ENCODE measurements at places on chromosomes 6 and 20. TPM values are rescaled to one million over a fixed set of nuclear protein-coding genes. Genes with fewer than 3 reads are reported as not detected.

DNA sequence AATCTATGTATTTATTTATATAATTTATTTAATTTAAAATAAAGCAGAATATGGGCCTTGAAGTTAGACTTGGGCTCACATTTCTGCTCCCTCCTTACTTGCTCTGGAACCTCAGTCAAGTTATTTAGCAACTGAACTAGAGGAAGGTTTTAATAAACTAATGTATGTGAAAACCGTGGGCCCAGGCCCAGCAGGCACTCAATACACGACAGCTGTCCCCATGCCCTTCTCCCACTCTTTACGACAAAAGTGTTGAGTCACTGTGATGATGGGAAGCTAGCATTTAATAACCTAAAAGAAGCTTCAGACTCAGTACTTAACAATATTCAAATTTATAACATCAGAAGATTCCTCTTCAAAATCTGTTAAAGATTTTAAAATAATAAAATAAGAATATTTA lies 46.7 kb downstream of the SERAC1 start:
- DNase-seq, result no peak

The LSM14B gene
- polyA plus RNA-seq, result 60.0 TPM

DNA sequence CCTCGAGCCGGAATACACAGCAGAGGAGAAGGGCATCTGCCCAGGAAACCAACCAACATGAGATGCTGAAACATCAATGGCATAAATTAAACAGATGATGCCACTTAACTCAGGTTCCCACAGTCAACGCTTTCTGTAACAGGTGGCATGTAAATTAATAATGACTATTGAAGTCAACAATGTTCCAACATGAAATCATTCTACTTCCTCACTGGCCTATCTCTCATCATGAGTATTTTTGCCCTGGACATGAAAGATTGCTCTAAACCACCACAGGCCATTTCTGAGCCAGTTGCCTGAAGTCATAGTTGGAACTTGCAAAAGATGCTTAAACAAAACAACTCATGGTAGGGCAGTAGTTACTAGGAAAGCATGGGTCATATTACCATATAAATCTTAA lies 397.9 kb upstream of the JARID2 start:
- no peak for DNase-seq

DNA sequence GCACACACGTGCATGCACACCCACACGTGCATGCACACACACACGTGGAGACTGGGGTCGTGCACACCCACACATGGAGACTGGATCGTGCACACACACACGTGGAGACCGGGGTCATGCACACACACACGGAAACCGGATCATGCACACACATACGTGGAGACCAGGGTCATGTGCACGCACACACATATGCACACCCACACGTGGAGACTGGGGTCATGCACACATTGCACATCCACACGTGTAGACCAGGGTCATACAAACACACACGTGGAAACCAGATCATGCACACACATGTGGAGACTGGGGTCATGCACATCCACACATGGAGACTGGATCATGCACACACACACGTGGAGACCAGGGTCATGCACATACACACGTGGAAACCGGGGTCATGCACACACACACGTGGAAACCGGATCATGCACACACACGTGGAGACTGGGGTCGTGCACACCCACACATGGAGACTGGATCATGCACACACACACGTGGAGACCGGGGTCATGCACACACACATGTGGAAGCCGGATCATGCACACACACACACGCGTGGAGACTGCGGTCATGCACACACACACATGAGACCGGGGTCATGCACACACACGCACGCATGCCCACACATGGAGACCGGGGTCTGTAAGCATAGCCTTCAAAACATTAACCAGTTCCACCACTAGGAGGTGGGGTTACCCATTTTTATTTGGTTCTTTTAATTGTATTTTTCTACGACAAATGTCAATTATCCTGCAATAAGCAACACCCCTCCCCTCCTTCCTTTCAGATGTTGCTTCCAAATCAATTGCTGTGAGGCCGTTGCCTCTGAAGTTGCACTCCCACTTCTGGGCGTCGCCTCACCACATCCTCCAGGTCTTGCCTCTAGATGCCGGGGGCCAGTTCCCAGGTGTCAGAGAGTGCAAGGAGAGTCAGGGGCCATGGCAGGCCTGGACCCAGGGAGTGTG lies 95.8 kb downstream of the TMEM242 start:
- peak; percentile 25 for DNase-seq

GRCh38 chr6:140809694-140810101 lies 1323.0 kb upstream of the GJE1 start:
- DNase-seq, result no peak

The LKAAEAR1 gene
- not detected for polyA plus RNA-seq

DNA sequence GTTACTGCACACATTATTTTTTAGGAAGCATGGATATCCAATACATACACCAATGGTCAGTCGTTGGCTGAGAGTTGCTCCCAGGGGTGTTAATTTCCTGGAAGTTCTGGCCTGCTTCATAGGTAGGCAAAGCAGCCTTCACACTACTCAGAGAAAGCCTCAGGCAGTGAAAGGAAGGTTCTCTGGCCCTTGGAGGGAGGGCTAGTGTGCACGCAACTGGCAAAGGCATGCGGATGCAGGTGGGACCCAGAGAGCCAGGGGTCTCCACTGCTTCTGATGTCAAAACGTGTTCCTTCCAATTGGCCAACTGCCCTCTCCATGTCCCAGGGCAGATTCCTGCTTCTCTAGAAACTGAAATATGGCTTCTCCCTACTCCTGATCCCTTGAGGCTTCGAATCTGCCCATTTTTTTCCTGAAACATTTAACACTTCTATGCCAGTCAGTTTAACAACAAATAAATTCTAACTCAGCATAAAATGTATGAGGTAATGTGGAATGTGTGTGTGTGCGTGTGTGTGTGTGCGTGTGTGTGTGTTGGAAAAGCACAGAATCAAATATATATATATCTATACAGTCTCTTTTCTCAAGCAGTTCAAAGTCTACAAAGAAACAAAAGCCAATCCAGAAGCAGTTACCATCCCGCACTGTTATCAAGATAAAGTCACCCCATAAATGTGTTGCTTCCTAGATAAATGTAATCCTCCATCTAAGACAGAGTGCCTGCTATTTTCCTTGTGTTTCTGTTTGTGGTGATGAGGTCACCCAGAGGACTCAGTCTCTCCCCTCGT lies 94.0 kb upstream of the HIVEP1 start:
- DNase-seq, result no peak

DNA sequence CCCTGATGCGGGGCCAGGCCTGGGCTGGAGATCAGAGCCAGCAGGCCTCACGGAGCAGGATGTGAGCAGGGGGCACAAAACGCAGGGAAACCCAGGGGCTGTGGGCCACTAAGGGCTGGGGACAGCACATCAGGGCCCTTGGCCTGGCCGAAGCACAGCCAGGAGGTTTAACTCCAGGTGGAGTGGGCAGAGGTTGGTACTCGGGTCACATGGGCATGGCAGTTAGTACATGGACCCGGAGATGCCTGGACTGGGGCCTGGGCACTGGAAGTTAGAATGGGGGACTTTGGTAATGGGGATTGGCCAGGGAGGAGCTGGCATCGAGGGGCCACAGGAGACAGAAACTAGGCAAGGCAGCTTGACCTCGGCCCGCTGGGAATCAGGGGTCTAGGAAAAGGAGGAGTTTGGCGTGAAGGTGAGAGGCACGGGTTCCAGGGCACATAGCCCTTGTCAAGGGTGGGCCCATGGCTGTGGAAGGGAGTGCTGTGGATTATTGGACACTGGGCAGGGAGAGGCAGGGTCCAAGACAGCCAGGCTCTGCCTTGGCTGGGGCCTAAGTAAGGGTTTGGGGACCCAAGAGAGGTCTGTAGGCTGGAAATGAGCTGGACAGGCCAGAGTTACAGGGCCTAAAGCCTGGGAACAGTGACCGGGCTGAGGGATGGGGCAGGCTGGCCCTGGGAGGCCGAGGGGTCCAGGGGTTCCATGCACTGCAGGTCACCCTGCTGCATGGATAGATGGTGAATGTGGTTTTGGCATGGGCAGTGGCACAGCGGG lies 41.6 kb upstream of the CD93 start:
- no peak for DNase-seq

The OR14J1 gene
- not detected for polyA plus RNA-seq

GRCh38 chr6:85660181-85660611 lies 17.5 kb upstream of the SYNCRIP start:
- DNase-seq, result no peak

DNA sequence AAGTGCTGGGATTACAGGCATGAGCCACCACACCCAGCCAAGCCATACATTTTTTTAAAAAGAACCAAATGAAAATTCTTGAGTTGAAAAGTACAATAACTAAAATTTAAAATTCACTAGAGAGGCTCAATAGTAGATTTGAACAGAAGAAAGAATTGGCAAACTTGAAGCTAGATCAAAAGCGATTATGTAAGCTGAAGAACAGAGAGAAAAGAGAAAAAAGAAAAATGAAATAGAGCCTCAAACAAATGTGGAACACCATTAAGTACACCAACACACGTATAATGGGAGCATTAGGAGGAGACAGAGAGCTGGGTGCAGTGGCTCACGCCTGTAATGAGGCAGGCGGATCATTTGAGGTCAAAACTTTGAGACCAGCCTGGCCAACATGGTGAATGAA lies 31.0 kb downstream of the ERGIC3 start:
- DNase-seq, result no peak

- DNase-seq, result no peak
These were observed 124.3 kb downstream of the MYLK4 start for GRCh38 chr6:2626401-2626800.

DNA sequence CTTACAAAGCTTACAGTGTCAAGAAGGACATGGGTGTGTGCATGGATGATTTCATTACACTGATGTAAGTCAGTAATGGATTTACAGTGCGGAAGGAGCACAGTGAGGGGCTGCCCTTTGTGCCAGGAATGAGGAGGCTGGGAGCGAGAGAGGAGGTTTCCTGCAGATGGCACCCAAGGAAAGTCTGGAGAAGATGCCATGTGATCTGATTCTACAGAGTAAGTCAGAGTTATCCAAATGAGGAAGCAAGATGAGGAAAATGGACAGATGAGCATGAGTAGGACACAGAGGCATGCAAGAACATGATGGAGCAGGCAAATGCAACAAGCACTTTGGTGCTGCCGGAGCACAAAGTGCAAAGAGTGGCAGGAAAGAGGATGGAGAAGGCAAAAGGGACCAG lies 29.7 kb downstream of the MAP7 start:
- DNase-seq, result no peak

GRCh38 chr20:58584881-58585752 lies 66.0 kb upstream of the STX16 start:
- no peak for DNase-seq

The MYLK4 gene
- polyA plus RNA-seq, result 0.14 TPM

The FGD2 gene
- 4.1 TPM for polyA plus RNA-seq

DNA sequence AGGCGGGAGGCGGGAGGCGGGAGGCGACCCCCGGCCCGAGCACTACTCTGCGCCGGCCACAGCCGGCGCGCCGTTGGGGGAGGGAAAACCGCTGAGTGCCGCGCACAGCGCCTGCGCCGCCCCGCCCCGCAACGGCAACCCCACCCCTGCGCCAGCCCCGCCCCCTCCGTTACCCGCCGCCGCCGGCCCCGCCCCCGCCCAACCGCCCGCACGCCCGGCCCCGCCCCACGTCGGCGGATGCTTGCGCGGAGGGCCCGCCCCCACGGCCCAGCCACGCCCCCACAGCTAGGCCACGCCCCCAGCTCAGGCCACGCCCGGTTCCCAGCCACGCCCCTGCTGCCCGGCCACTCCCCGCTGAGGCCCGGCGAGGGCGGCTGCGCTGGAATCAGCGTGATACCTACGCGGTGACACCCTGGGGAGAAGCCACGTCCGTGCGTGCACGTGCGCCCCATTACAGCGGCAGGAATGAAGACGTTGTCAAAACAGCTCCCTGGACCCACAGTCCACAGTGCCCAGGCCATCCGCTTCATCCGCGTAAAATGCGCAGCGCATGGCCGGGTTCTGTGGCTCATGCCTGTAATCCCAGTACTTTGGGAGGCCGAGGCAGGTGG lies at the start of gene TCFL5:
Gene TCFL5, minus strand, starts transcription at position 97 of the 611 bp plus-strand sequence. CDS start 152 bp downstream, outside the sequence.
- DNase-seq, result peak; percentile 90

The TXLNB gene
- 40.4 TPM for polyA plus RNA-seq

- DNase-seq, result no peak
These were observed 13.6 kb downstream of the TRAPPC3L start for GRCh38 chr6:116531675-116532570.

DNA sequence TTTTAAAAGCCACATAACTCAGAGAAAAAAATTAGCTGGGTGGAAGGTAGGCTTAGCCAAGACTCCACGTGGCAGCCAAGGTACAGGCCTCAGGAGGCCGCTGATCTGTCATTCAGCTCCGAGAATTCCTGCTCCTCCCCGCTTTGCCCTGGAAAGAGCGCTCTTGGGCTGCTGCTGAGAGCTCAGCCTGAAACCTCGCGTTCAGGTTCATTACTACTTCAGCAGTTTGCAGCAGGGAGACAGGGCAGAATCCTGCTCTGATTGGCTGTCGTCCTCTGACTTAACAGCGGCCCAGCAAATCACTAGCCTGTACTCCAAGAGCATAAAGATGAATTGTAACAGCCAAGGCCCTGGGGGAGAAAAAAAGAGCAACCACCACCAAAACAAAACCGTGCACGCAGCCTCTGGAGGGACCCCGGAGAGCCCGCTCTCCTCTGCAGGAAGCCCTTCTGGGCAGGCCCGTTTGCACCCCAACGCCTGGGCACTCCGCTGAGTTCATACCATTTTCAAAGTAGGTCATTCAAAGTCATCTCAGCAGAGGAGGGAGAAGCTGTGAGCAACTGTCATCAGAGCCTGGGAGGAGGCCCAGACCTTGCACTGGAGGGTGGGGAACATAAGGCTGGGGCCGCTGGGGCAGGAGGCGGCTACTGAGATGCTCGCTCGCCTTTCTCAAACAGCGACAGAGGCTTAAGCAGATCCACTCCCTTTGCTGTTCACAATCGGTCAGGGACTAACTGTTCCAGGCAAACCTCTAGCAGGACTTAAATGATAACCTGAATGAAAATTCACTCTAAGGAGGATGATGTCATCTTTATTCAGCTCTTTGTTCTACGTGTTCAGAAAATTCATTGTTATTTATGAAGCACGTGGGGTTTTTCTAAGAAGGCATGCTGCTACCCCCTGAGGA lies 42.3 kb upstream of the ATXN1 start:
- peak; percentile 66 for DNase-seq

DNA sequence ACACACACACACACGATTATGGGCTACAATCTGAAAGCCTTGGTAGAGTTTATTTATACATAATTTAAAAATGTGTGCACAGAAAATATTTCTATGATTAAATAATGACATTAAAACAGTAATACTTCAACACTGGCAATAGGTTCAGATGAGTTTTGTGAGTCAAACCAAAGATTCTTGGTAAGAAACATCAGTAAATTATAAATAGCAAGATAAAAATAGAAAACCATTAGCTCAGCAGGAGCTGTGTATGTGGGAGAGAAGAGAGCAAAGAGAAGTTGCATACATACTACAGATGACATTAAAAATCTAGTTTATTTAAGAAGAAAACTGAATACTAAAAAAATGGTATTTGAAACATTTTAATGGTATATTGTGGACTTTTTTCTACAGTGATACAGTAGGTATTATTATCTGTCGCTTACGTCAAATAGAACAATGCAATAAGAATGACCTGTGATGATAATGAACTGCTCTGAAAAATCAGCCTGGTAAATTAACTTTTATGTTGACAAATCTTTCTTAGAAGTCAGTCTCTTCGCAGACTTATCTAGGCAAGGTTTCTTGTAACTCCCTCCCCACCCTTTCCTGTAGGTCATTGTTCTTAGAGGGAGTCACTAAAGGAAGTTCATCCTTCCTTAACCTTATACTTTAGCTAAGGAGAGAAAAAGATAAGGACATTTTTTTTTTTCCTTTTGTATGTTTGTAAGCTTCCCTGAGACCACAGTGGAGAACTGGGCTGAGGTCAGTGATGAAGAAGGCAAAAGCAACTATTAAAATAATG lies 149.3 kb downstream of the GJA1 start:
- no peak for DNase-seq
